ENCODE measurements at places on chromosomes 12 and 14. TPM values are rescaled to one million over a fixed set of nuclear protein-coding genes. Genes with fewer than 3 reads are reported as not detected.

The FAM181A gene
- not detected for polyA plus RNA-seq

The RND1 gene
- 0.72 TPM for polyA plus RNA-seq

The RERG gene
- 39.3 TPM for polyA plus RNA-seq

The ENO2 gene
- 29.5 TPM for polyA plus RNA-seq

The DBX2 gene
- 0.16 TPM for polyA plus RNA-seq

The DLGAP5 gene
- not detected for polyA plus RNA-seq

The CD163L1 gene
- 3.2 TPM for polyA plus RNA-seq

The MYF5 gene
- polyA plus RNA-seq = not detected

The JAG2 gene
- 0.93 TPM for polyA plus RNA-seq

The GPR65 gene
- 1.3 TPM for polyA plus RNA-seq

The TAC3 gene
- polyA plus RNA-seq = not detected

The KRT6C gene
- polyA plus RNA-seq = not detected

The DYNC1H1 gene
- 273 TPM for polyA plus RNA-seq

The BCL2L14 gene
- not detected for polyA plus RNA-seq

The SERPINA10 gene
- polyA plus RNA-seq = 0.13 TPM

The ZDHHC17 gene
- 25.7 TPM for polyA plus RNA-seq

The SLC25A21 gene
- polyA plus RNA-seq = 0.24 TPM

The GAS2L3 gene
- polyA plus RNA-seq = 1.8 TPM

The KDM5A gene
- 5.5 TPM for polyA plus RNA-seq

The ALKBH2 gene
- polyA plus RNA-seq = 40.8 TPM

The WNT1 gene
- not detected for polyA plus RNA-seq

The ANKS1B gene
- 1.3 TPM for polyA plus RNA-seq

The KLHL33 gene
- 0.13 TPM for polyA plus RNA-seq

The RABGGTA gene
- 90.7 TPM for polyA plus RNA-seq

The GLIPR1 gene
- 18.3 TPM for polyA plus RNA-seq

The RNASE4 gene
- polyA plus RNA-seq = 6.0 TPM

The YLPM1 gene
- polyA plus RNA-seq = 24.0 TPM

The ASB2 gene
- polyA plus RNA-seq = 0.44 TPM

The RFLNA gene
- 1.9 TPM for polyA plus RNA-seq

The PTCSC3 gene
- not detected for polyA plus RNA-seq

The GPR84 gene
- polyA plus RNA-seq = 0.93 TPM

The SERPINA6 gene
- polyA plus RNA-seq = not detected

The PPP4R3A gene
- 55.4 TPM for polyA plus RNA-seq

The TBK1 gene
- polyA plus RNA-seq = 48.3 TPM

The INSM2 gene
- not detected for polyA plus RNA-seq

The SP1 gene
- 48.8 TPM for polyA plus RNA-seq

The ARHGEF25 gene
- 86.4 TPM for polyA plus RNA-seq

The CBLN3 gene
- polyA plus RNA-seq = 35.7 TPM
